ENCODE measurements at places on chromosomes 11 and 22.

GRCh38 chr22:38871360-38872171 is 450 bp downstream of the CBX6 start:
- H3K4me3 ChIP-seq, result peak overlapping the region; percentile 83
- H3K4me1 ChIP-seq, result peaks cover 28% of the 10 kb centered on the region
- H3K27ac ChIP-seq, result peak overlapping the region; percentile 52
- DNase-seq, result peak; percentile 42
- H3K36me3 ChIP-seq, result peaks cover 9% of the 10 kb centered on the region
- H3K27me3 ChIP-seq, result no peaks in the 10 kb centered on the region

DNA sequence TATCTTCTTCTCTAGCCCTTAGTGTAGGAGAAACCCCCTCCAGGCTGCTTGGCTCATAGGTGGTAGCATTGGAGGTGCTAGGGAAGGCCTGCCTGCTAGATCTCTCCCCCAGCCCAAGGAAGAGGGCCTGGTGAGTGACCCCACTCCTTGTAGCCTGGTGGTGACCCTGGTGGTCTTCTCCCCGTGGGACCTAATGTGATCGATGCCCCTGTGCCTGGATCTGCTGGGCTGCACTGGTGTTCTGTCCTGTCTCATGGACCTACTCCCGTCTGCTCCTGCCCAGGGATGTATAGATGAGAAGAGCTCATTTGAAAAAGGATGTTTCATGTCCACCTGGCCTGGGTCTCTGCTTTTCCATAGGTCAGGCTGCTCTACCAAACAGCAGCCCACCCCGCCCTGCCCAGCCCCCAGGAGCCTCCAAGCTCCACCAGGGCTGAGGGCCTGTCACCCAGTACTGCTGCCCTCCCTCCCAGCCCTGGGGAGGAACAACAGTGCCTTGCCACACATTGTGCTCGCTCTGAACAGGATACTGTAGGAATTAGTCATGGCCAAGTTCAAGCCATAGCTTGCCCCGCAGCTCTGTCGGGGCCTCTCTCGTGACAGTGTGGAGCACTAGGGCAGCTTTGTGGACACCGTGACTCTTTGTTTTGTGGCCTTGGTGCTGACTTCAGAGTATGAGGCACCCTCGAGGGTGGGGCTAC is 19.7 kb downstream of the SLC37A2 start:
- peak; percentile 94 for DNase-seq
- no peaks in the 10 kb centered on the region for H3K27me3 ChIP-seq
- peak overlapping the region; percentile 80 for H3K27ac ChIP-seq
- H3K36me3 ChIP-seq, result peaks cover 11% of the 10 kb centered on the region
- peaks cover 72% of the 10 kb centered on the region for H3K4me1 ChIP-seq
- no peak overlapping the region for H3K4me3 ChIP-seq

DNA sequence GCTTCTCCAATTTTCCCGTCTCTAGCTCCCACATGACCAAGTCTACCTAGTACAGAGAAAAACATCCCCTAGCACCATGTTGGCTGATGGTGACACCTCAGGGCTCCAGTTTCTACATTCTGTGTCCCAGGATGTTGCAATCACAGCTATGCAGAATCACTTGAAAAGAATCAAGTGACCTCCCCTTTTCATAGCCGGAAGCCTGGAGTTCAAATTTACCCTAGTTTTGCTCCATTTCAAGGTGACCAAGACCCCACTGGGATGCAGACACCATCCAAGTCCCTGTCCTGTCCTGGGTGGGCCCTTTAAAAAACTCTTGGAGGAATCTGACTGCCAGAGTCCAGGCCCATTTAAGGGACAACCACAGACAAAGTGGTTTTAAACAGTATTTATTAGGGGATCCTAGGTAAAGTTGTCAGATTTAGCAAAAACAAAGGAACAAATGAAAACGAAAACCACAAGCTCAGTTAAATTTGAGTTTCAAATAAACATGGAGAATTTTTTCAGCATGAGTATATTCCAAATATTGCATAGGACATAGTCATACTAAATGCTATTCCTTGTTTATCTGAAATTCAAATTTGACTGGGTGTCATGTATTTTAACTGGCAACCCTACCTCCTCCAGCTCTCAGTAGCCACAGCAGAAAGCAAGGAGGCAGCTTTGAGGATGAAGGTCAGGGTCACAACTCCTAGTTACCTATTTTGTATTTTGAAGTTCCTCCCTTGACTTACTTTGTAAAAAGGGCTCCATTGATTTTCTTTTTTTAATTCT is 52.4 kb downstream of the MIAT start:
- no peaks in the 10 kb centered on the region for H3K36me3 ChIP-seq
- no peaks in the 10 kb centered on the region for H3K27me3 ChIP-seq
- no peaks in the 10 kb centered on the region for H3K4me1 ChIP-seq
- DNase-seq, result no peak
- H3K27ac ChIP-seq, result no peak overlapping the region

DNA sequence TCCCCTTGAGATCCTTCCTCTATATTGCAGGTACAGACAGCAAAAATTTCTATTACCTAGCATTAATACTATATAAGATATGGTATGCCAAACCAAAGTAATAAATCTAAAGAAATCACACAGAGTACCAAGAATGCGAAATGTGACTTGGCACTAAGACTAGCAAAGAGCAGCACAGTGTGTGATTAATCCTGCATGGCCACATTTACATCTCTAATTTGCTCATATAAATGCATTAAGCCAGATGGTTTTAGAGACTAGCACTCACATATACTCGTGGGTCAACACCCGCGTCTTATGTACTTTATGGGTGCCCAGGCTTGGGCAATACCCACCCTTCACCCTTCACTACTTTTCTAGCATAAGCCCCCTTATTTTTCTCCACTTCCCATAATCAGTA is 213.2 kb downstream of the TTC28 start:
- no peak overlapping the region for H3K4me3 ChIP-seq
- H3K4me1 ChIP-seq, result no peaks in the 10 kb centered on the region
- DNase-seq, result no peak
- H3K36me3 ChIP-seq, result no peaks in the 10 kb centered on the region
- H3K27ac ChIP-seq, result no peak overlapping the region

DNA sequence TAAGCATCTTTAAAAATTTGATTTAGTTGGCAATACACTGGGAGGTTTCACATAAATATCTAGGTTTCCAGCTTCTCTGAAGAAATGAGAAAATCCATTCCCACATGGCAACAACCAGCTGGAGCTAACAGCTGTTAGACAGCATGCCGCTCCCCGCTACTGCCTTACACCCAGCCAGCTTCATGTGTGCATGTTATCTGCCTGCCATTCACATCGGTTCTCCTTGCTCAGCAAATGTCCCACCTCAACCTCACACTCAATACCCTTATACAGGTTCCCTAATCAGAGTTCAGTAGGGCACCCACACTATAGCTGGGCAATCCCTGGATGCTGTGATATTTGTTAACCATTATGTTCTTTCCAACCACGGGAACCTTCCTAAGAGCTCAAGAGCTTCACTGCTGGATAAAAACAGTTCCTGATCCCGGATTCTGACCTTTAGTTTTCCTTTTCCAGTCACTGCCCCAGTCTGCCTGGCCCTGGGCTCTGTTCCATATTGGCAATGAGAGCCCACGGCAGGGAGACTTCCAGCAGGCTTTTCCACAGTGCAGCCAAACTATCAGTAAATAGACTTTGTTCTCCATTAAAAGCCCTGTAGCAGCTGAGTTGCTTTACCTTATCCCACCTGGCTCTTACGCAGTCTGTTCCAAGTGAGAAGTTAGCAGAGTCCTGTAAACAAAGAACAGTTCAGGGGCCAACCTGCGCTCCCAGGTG is 8.6 kb downstream of the RPUSD4 start:
- no peak overlapping the region for H3K27ac ChIP-seq
- H3K27me3 ChIP-seq, result no peaks in the 10 kb centered on the region
- no peak for DNase-seq
- peaks cover 16% of the 10 kb centered on the region for H3K36me3 ChIP-seq

DNA sequence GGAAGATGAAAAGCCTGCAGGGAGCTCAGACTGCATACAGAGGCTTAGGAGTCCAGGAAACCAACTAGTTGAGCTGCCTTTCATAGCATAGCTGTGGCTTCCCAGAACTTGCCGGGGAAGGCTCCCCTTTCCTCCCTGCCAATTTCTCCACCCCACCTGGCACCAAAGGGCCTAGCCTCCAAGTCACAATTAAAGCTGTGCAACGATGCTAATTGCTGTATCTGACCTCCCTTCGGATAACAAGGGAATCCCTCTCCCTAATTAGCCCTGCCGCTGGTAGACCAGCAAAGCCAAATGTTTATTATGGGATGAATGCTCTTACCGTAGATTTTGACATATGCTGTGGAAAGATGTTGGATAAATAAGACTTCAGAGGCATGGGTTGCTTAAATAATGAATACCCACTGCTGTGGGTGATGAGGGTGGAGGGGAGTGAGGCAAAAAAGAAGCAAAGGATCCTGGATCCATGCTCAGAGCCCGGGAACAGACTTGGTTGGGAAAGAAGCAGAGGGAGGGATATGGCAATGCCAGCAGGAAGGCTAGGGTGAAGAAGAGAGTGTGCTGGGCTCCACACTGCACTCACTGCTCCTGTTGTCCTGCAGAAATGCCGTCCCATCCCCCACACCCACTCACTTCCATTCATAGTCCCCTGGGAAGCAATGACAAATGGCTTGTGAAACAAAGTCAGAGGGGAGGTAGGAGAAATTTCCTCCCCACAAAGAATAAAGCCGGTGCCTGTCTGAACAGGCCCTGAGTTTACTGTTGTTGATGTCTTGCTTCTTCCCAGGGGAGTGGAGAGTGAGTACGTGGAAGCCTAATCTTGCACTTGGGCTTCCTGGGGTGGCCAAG is 608.1 kb upstream of the CADM1 start:
- no peak for DNase-seq
- no peaks in the 10 kb centered on the region for H3K4me1 ChIP-seq
- H3K4me3 ChIP-seq, result no peak overlapping the region

DNA sequence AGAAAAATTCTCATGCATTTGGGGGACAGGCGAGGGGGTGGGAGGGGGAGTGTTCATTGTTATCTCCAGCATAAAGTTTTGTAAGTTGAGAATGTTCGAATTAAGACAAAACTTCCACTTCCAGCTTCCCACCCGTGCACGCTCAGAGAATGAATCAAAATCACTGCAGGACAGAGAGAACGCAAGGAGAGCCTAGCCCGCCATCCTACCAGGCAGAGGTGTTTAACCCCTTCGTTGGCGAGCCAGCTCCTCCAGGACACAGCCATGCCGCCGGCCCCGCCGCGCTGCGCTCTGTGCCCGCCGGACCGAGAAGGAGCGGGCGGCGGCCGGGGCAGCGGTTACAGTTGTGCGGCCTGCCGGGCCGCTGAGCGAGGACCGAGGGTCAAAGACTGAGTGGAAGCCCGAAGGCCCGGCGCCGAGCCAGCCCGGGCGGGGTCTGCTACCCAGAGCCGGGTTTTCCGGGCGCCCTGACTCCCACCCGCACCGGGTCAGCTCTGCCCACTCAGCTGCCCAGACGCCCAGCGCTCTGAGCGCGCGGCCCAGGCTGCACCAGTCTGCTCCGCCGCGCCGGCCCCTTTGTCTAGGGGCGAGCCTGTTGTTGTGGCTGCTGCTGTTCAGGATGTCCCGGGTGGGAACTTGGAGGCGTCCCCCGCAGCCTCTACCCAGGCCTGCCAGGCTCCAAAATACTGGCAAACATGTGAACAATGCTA is at the start of gene NOX4:
NOX4 (minus strand) TSS at position 395 of the 710 bp plus-strand sequence; CDS start at position 266, 129 bp downstream.
- no peak for DNase-seq
- no peak within 1 kb of the TSS for H3K4me3 ChIP-seq

- no peaks in the 10 kb centered on the region for H3K36me3 ChIP-seq
- no peak for DNase-seq
- no peak overlapping the region for H3K4me3 ChIP-seq
Measured at GRCh38 chr22:35479985-35480550, 60.6 kb upstream of the RASD2 start.

- DNase-seq, result peak; percentile 38
- H3K36me3 ChIP-seq, result no peaks in the 10 kb centered on the region
- H3K4me1 ChIP-seq, result no peaks in the 10 kb centered on the region
Measured at GRCh38 chr11:126891556-126892217, 108.9 kb downstream of the KIRREL3 start.

DNA sequence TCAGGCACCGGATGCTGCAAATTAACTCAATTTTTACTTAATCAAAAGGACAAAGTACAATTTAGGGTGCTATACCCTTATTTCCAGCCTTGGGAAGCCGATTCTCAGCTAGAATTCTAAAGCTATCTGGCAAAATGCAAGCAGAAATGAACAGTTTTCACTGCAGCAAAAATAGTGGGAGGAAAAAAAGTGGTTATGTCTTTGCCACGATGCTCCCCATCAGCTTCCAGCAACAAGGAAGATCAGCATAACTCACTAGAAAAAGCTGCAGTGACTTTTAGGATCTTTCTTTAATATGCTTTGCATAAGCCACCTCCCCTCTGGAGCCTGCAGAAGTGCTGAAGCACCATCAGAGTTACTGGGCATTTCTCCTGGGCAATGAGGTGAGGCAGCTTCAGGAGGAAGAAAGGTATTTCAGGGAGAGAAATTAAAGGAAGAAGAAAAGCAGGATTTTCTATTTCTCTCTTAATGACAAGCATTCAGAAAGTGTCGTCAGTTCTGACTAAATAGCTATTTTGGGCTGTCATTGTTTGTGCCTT is 702.9 kb downstream of the DLG2 start:
- no peaks in the 10 kb centered on the region for H3K36me3 ChIP-seq
- no peak overlapping the region for H3K4me3 ChIP-seq
- no peak for DNase-seq
- no peaks in the 10 kb centered on the region for H3K4me1 ChIP-seq
- no peak overlapping the region for H3K27ac ChIP-seq

GRCh38 chr11:129846508-129847335 is 31.1 kb downstream of the TMEM45B start:
- H3K36me3 ChIP-seq, result peaks cover 2% of the 10 kb centered on the region
- H3K4me1 ChIP-seq, result peaks cover 46% of the 10 kb centered on the region
- no peaks in the 10 kb centered on the region for H3K27me3 ChIP-seq
- peak overlapping the region; percentile 99 for H3K27ac ChIP-seq

DNA sequence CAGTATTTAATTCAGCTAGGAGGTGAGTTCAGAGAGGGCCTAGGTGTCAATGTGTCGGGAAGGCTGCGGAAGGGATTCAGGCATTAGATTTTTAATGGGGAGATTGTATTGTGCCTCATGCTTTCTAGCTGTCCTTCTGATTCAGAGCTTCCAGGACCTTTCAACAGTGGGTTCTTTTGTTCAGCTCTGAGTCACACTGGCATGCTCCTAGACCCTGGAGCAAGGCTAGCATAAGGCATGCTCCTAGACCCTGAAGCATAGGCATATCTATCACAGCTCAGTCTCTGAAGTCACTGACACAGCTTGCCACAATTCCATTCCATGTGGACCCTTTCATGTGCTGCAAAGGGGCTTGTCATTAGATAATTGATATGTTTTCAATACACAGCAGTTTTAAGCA is 396.9 kb downstream of the RAB38 start:
- no peak overlapping the region for H3K27ac ChIP-seq
- no peaks in the 10 kb centered on the region for H3K27me3 ChIP-seq
- no peaks in the 10 kb centered on the region for H3K36me3 ChIP-seq
- no peak overlapping the region for H3K4me3 ChIP-seq

GRCh38 chr11:129451524-129451923 is 75.9 kb downstream of the BARX2 start:
- H3K4me1 ChIP-seq, result no peaks in the 10 kb centered on the region
- H3K36me3 ChIP-seq, result no peaks in the 10 kb centered on the region
- H3K27ac ChIP-seq, result no peak overlapping the region
- peak; percentile 49 for DNase-seq

All from PC-9 (cell line).